Osteoblast (primary cell): ENCODE measurements at places on chromosomes 4 and X. TPM values are rescaled to one million over a fixed set of nuclear protein-coding genes. Genes with fewer than 3 reads are reported as not detected.

DNA sequence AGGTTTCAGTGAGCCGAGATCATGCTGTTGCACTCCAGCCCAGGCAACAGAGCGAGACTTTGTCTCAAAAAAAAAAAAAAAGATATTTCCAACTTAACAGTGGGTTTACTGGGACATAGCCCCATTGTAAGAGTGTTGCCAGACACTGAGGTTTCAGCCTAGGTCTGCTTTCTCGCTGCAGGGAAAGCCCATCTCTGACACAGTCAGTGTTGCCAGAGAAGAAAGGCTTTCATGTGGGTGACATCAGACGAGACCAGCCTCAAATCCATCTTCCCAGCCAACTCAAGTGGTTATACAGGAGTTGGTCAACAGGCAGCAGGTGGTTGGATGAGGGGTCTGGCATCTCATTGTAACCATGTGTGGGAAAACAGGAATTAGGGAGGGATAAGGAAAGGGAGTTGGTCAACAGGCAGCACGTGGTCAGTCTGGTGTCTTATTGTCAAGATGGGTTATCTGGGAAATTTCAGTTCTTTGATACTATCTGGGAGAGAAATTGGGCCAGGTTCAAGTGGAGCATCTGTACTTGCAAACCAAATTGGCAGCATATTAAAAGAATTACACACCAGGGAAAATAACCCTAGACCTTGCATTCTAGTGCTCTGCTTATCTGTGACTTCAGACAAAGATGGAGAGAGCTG lies 41.1 kb downstream of the NELFA start:
- peaks cover 47% of the 10 kb centered on the region for H3K36me3 ChIP-seq
- no peak overlapping the region for H3K27ac ChIP-seq
- no peaks in the 10 kb centered on the region for H3K4me1 ChIP-seq
- no peaks in the 10 kb centered on the region for H3K27me3 ChIP-seq
- no peak overlapping the region for H3K4me3 ChIP-seq
- no peak for DNase-seq

DNA sequence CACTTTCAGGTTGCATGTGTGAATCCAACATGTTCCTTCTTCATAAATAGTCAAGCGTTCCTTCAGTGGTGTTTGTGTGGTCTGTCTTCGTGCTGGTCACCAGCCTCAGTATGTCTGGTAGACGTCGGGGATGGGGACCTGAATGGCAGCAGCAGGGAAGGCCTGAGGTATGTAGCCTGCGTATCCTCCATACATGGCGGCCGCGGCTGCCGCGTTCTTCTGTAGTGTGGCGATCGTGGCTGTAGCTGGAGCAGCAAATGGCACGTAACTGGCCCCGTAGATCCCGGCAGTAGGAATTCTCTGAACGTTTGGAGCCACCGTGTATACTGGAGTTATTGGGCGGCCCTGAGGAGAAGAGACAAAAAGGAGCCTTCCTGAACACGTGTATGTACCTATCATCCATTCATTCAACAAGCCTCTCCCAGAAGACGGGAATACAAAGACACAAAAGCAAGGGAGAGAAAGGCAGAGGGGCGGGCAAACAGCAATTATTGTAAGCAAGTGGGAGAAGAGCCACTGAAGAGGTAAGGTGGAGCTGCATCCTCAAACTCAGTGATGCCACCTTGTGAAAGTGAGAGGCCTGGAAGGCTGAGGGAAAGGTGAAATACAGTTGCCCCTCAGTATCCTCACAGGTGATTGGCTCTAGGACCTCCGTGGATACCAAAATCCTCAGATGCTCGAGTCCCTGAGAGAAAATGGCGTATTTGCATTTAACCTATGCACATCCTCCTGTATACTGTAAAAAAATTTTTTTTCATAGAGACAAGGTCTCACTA lies 90.9 kb downstream of the CHRNA9 start:
- no peaks in the 10 kb centered on the region for H3K36me3 ChIP-seq
- H3K27ac ChIP-seq, result no peak overlapping the region
- DNase-seq, result no peak
- no peaks in the 10 kb centered on the region for H3K27me3 ChIP-seq

- H3K27ac ChIP-seq, result no peak overlapping the region
- no peaks in the 10 kb centered on the region for H3K36me3 ChIP-seq
- no peak for DNase-seq
Observed at GRCh38 chr4:98864560-98864959, 64.4 kb downstream of the EIF4E start.

DNA sequence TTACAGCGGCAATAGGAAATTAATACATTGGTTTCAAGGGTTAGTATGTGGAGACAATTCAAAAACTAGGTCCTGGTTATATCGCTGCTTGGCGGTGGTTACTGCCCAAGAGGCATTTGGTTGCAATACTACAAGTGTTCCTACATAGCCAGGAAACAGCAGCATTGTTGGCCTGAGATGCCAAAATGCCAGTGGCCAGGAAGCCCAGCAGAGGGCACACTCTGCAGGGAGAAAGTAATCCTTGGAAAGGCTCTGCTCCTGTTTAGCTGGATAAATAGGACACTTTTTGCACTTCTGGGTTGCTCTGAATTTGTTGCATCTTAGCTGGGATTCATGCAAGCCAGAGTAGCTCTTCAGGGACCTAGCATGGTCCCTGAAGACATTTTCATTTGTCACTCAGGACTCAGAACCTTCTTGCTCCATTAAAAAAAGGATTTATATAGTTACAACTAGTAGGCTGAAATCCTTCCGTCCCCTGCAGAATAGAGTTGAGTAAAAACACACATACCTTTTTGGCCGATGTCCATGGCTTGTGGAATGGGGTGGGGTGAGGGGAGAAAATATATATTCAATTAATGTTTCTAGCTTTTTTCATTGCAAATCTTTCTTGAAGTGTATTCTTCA lies 8.1 kb upstream of the GPR119 start:
- H3K27me3 ChIP-seq, result peaks cover 8% of the 10 kb centered on the region
- no peaks in the 10 kb centered on the region for H3K4me1 ChIP-seq
- no peaks in the 10 kb centered on the region for H3K36me3 ChIP-seq
- no peak overlapping the region for H3K4me3 ChIP-seq

- H3K4me1 ChIP-seq, result no peaks in the 10 kb centered on the region
- no peak overlapping the region for H3K4me3 ChIP-seq
- H3K27me3 ChIP-seq, result no peaks in the 10 kb centered on the region
- no peak for DNase-seq
- H3K36me3 ChIP-seq, result no peaks in the 10 kb centered on the region
Observed at GRCh38 chrX:121146059-121146628, 98.7 kb downstream of the GLUD2 start.

Gene VCX3B
- total RNA-seq, result not detected in 2 replicates

Gene C4orf51
- not detected in 2 replicates for total RNA-seq

Gene ZRSR2
- 2.9 and 4.1 TPM in 2 replicates for total RNA-seq
